ENCODE measurements at places on chromosomes 7 and 10. TPM values are rescaled to one million over a fixed set of nuclear protein-coding genes. Genes with fewer than 3 reads are reported as not detected.

The PIP gene
- total RNA-seq, result not detected

DNA sequence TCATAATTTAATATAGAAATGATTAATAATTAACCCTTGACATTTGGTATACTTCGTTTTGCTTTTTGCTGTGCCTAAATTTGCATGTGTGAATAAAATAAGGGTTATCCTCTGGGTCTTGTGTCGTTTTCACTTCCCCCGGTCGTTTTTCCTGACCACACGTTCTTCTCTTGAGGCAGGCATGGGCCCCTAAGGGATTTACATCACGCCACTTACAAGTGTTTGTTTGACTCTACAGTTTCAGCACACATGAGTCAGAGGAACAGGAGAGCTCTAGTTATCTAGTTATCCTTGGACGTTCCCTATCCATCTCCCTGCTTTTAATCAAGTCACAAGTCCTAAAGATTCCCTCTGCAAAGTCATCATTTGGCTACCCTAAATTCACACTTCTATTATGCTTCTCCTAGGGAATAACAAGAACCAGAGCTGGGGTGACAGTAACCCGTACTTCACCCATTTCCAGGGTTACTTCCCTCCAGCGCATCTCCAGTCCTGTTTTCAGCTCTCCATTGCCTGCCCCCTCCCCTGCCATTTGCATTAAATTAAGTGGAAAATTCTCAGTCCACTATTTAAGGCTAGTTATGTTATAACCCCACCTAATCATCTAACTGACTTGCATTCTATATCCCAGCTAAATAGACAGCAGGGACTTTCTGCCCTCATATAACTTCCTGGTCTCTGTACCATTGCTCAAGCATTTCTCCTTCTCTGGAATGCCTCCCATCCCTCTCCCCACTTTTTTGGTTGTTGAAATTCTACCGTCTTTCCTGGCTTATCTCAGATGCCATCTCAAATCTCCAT, 206.9 kb downstream of the PTEN start:
- no peak for DNase-seq
- H3K36me3 ChIP-seq, result no peaks in the 10 kb centered on the region
- no peak overlapping the region for H3K4me3 ChIP-seq
- H3K27ac ChIP-seq, result no peak overlapping the region
- no peaks in the 10 kb centered on the region for H3K27me3 ChIP-seq

DNA sequence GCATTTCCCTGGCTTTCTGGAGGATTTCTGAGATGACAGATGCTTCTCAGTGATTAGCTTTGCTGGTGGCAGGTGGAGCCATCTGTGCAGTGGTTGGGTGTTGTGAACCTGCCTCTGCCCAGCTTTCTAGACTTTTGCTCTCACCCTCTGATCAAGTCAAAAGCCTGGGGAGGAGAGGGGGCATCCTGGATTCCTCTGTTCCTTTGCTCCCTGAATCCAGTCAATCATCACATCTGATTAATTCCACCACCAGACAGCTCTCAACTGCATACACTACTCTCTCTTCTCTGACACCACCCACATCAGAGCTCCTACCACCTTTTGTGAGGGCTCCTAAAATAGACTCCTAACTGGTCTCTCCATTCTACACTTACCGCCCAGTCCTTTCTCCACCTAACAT, 283.5 kb downstream of the WDR11 start:
- no peak for DNase-seq
- H3K27ac ChIP-seq, result no peak overlapping the region
- no peaks in the 10 kb centered on the region for H3K36me3 ChIP-seq
- no peaks in the 10 kb centered on the region for H3K27me3 ChIP-seq
- peaks cover 22% of the 10 kb centered on the region for H3K4me1 ChIP-seq
- H3K4me3 ChIP-seq, result no peak overlapping the region

The SDK1 gene
- 12.8 TPM for total RNA-seq

The HUS1 gene
- total RNA-seq, result 36.0 TPM

The HMX3 gene
- total RNA-seq, result not detected

The ADAMTS14 gene
- 4.1 TPM for total RNA-seq

- no peaks in the 10 kb centered on the region for H3K27me3 ChIP-seq
- H3K36me3 ChIP-seq, result peaks cover 1% of the 10 kb centered on the region
- H3K4me3 ChIP-seq, result no peak overlapping the region
- peaks cover 33% of the 10 kb centered on the region for H3K4me1 ChIP-seq
These were observed 37.1 kb downstream of the SKIDA1 start for GRCh38 chr10:21488246-21488956.

DNA sequence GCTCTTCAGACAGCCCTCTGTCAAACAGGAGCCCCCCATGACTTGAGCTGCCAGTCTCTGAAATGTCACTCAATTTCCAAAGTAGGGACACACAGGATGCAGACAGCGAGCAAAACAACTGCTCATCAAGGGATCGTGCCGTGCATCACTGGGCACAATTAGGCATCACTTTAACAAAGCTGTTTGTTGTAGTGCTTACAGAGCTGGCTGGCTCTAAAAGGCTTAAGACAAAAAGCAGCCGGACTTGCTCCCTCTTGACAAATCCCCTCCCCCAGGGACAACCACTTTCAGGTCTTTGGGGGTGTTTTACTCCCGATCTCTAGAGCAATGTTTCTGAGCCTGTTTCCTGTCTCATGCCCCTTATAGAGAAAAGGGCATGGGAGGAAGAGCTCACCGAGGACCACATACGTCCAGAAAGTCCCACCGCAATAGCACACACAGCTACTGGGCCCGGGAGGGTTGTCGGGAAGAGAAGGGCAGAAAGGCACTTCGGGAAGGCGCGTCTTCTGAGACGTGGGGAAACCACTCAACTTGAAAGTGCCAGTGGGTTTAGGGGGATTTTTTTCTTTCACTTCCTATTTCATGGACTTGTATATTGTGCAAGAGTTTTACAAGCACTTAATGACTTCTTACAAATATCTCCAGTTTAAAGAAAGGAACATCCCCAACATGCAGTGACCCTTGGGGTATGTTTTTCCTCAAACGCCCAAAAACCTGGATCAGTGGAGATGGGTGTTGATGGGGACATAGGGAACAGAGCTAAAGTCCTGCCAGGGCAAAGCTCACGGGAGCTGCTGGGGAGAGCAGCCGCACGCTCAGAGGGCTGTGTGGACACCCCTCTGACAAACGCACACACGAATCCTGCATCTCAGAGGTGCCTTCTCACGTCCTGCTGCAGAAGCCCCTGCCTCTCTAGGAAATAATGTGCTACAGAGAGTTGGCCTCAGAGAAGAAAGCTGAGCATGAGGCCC, 27.1 kb downstream of the LRRC20 start:
- H3K36me3 ChIP-seq, result no peaks in the 10 kb centered on the region
- H3K27ac ChIP-seq, result no peak overlapping the region
- peaks cover 9% of the 10 kb centered on the region for H3K4me1 ChIP-seq
- H3K27me3 ChIP-seq, result no peaks in the 10 kb centered on the region

GRCh38 chr10:58665361-58665760, 152.7 kb downstream of the BICC1 start:
- H3K36me3 ChIP-seq, result peaks cover 16% of the 10 kb centered on the region
- peak overlapping the region; percentile 18 for H3K27ac ChIP-seq
- peaks cover 4% of the 10 kb centered on the region for H3K27me3 ChIP-seq
- H3K4me3 ChIP-seq, result no peak overlapping the region

DNA sequence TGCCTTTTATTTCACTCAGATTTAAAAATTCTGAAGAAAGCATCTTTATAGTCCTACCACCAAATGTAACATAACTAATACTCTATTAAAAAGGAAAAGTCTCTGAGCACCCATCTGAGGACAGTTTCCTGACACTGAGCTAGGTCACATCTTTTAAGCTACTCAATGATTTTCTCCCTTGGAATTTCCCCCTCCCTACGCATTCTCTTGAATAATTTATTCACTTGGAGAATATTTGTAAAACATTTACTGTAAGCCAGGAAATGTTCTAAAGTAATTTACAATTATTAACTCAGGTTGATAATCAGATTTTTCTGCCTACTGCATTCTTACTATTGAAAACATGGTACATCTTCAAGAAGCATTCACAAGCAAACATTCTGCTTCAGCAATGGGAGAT, 297.2 kb upstream of the VSTM2A start:
- no peaks in the 10 kb centered on the region for H3K36me3 ChIP-seq
- H3K27ac ChIP-seq, result no peak overlapping the region
- H3K4me1 ChIP-seq, result no peaks in the 10 kb centered on the region
- DNase-seq, result no peak
- peaks cover 13% of the 10 kb centered on the region for H3K27me3 ChIP-seq

The CYP26C1 gene
- 0.44 TPM for total RNA-seq

DNA sequence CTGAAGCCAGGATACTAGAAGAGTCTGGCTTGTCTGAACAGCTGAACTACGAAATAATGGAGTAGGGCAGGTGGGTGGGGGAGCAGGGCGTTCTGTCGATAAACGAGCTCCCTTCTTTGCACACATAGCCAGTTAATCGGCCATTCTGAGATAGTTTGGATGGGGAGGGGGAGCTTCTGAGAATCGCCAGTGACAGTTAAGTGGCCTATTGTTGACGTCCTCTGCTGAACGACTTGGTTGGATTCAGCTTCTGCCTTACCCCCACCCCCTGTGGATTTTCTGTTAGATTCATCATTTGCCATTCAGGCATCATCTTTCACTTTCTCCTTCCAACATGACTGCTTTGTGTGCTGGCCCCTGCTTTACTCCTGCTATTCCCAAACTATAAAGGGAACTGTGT, 520 bp downstream of the CPA5 start:
- H3K27ac ChIP-seq, result peak overlapping the region; percentile 11
- peaks cover 3% of the 10 kb centered on the region for H3K36me3 ChIP-seq
- DNase-seq, result no peak
- H3K4me1 ChIP-seq, result peaks cover 19% of the 10 kb centered on the region
- no peaks in the 10 kb centered on the region for H3K27me3 ChIP-seq
